ENCODE measurements at places on chromosomes 6 and 20.

GRCh38 chr20:24862186-24862585, 86.9 kb upstream of the CST7 start:
- no peak for DNase-seq

DNA sequence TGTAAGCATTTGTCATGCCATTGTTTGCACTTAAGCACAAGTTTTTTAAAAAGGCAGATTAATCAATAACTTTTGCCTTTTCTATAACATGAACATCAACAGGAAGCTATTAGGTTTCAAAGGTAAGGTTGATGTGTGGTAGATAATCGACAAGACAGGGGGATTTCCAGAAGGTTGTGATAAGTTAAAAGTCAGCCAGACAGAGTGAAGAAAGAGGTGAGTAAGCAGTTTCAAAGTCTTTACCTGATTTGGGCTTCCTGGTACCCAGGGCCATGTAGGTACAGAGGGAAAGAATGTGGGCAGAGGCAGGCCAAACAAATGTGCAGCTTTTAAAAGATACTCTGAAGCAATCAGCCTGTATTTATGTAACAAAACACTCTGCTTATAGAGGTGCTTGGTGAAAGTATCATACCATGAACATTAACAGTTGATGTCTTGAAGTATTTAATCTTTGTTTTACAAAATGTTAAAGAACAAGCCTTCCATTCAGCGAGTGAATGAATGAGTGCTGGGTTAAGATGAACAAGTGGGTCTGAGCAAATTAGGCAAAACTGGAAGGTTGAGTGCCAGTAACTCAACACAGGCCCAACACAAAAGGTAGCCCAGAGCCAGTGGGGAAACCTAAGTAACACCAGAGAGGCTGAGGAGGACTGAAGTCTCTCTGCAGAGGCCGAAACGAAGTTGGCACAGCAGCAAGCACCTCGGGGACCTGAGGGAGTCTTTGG, 60.2 kb downstream of the LRRC1 start:
- no peak for DNase-seq

- DNase-seq = no peak
These were observed 609.3 kb downstream of the COL12A1 start for GRCh38 chr6:74596588-74596987.

- no peak for DNase-seq
These were observed 540.2 kb downstream of the PRKN start for GRCh38 chr6:162187168-162187935.

- DNase-seq = no peak
These were observed 41.9 kb downstream of the KCTD20 start for GRCh38 chr6:36484736-36485135.

DNA sequence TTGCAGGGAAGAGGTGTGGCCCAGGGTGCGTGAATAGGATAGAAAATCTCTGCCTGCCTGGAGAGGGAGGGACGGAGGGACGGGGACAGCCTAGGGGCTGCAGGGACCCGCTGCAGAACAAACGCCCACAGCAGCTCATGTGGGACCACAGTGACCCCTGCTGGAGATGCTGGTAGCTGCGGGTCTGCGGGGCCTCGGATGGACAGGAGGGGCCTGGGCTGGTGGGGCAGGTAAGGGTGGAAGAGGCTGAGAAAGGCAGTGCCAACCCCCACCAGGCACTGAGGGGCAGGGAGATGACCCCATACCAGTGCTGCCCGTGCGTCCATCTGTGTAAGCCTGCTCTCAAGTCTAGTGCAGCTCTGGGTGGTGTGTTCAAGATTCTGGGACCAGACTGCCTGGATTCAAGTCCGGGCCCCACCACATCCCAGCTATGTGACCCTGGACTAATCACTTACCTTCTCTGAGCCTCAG, 39.4 kb downstream of the KIAA1755 start:
- no peak for DNase-seq

DNA sequence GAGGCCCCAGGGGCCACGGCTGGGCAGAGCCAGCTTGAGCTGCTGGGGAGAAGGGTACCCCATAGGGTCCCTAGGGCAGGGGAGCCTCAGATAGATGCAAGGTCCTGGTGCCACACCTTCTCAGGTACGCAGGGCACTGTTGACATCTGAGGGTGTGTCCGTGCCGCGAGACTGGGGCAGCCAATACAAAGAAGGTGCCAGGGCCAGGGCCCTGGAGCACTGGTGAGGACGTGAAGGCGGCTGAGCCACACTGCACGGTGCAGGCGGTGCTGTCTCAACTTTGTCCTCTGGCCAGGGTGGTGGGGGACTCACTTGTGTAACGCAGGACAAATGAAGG, 649 bp upstream of the LRRC73 start:
- no peak for DNase-seq

GRCh38 chr20:14566505-14566904, 229.1 kb upstream of the FLRT3 start:
- DNase-seq = no peak

DNA sequence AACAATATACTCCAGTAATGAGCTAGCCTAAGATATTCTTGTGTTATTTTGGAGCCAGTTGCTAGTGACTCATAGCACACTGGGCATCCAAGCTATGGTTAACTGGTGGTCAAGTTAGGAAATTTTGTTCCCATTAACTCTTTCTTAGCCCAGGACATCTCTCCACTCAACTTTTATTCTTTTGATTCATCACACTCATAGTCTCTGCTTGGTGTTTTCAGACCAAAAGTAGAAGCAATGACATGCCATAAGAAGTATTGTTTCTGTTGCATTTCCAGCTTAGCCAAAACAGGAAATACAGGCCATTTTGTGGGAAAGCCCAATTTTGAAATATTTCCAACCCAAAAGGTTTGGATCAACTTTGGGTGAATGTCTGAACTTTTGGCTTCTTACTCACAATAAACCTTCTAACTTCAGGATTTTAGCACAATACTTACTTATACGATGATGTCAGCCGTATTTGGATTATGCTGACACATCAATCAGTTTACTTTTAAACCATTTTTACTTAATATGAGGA, 31.6 kb upstream of the CCN2 start:
- peak; percentile 84 for DNase-seq

- DNase-seq = no peak
These were observed at the start of gene MYCT1 for GRCh38 chr6:152697634-152698033. Gene MYCT1 (plus strand): TSS chr6:152697897. CDS start chr6:152697903, 6 bp downstream.

- DNase-seq = no peak
These were observed 65.0 kb upstream of the MOCS1 start for GRCh38 chr6:39999006-39999867.

DNA sequence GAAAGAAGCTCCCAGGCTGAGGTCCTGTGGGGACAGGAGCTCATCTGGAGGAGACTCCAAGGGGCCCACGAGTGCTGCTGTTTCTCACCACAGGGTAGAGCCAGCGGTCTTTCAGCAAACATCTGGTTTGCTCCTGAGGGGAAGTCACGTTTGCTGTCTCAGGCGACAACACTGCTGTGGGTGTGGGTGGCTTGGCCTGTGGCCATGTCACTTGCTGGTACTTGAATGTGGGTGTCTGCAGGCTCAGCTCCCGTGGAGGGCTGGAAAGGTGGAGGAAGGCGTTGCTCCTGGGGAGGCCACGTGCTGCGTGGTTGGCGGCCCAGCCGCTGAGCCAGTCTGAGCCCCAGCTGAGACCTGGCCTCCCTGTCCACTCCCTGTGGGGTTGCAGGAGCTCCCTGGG, 52.8 kb upstream of the MPC1 start:
- no peak for DNase-seq

GRCh38 chr6:144855375-144855774, 570.2 kb downstream of the UTRN start:
- DNase-seq = no peak

- no peak for DNase-seq
These were observed 65.7 kb upstream of the PTPRK start for GRCh38 chr6:128586095-128586494.

GRCh38 chr6:158631678-158632537, 12.6 kb downstream of the DYNLT1 start:
- peak; percentile 96 for DNase-seq

DNA sequence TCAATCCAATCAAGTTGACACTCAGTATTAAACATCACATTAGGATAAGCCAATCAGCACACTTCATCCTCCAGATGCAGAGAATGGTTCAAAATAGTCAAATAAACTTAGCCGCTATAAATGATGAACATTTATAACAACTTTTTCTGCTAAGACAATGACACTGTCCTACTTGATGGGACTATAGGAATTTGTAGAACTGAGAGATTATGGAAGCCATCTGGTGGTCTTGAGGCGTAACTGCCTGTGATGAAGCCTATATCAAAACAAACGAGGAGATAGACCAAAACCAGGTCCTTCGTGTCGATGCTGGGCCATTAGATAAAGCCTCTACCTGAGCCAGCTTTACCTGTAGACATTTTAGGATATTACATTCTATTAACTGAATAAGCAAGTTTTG, 631.1 kb downstream of the COL12A1 start:
- peak; percentile 36 for DNase-seq

GRCh38 chr6:140669321-140669720, 1294.9 kb upstream of the CITED2 start:
- peak; percentile 20 for DNase-seq

DNA sequence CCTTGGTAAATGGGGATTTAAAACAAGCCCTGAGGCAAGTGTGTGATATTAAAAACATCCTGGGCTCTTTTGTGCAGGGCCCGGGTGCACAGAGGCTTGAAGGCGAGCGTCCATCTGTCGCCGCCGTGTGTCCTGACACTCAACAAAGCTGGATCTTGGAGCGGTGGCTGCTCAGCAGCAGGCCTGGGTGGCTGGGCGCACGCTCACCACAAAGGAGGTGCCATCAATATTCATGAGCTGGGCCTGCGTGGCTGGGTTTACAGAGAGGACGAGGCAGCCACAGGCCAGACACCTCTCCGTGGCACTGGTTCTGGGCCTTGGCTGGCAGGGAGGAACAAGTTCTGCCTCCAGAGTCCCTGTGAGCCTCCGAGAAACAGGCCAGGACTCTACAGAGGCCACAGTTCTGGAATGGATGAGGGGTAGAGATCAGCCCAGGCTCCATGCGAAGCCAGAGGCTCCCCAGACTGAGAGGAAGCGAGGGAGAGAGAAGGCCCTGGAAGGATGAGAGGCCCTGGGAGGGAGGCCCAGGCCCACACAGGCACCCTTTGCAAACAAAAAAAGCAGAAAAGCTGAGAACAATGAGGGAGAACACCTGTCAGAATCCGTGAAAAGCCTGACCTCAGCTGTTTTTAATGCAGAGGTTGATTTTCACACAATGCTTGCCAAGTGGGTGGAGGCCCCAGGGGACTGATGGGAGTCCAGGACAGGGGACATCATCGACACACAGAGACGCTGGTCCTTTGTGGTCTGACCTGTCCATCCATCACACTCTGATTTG, 21.9 kb downstream of the BHLHE23 start:
- no peak for DNase-seq

DNA sequence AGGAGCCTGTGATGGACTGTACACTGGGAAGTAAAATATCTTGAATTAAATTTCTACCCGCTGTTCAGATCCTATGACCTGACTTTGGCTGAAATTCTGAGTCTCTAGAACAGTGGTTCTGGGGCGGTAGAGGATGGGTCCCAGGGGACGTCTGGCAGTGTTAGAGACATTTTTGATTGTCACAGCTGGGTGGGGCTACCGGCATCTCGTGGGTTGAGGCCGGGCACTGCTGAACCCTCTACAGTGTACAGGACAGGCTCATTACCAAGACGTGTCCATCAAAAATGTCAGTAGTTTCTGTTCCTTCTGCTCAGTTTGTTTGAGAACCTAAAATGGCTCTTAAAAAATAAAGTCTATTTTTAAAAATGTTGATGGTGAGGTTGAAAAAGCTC, 11.5 kb upstream of the RPS6KA2 start:
- DNase-seq = no peak

DNA sequence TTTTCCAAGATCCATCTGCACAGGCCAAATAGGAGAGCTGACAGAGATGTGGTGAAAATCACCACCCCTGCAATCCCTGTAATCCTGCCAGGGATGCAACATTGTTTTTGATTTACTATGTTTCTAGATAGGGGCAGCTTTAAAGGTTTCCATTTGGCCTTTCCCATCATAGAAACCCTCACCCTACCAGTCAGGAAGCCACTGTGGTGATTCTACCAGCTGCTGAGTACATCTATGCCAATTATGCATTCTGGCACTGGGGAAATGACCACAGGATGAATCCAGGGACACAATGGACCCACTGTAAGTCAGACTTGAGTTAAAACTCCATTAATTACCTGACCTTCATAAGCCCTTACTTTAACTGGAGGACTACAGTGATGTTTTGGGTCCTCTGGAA, 130.4 kb downstream of the TNFRSF21 start:
- no peak for DNase-seq

GRCh38 chr6:55584654-55585354, 5.8 kb upstream of the HMGCLL1 start:
- no peak for DNase-seq

DNA sequence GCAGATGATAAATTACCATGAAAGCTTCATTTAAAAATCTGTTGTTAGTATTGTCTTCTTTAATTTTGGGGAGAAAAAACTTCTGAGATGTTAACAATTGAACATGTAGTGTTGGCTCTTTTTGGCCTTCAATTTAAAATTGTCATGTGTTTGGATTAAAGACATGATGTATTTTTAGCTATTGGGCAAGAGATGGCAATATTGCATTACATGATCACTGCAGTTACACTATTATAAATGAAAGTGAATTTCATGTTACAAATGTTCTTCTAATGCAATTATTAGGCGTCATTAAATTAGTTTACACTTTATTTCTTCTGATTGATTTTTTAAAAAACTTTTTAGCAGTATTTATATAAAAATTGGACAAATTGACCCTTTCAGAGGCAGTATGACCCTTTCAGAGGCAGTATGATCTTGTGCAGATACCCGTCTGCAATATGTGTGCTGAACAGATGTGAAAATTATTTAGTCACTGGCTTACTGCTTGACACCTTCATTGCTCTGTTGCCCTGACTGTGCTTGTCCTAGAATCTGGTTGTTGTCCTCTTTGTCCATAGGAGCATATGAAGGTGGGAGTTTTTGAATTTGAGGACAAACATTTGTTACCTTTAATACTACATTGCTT, 25.8 kb downstream of the CDKAL1 start:
- DNase-seq = no peak

- DNase-seq = no peak
These were observed 67.4 kb downstream of the IGF2R start for GRCh38 chr6:160036331-160036695.

All from brain microvascular endothelial cell (primary cell).